ENCODE measurements at places on chromosomes 12 and 14. TPM values are rescaled to one million over a fixed set of nuclear protein-coding genes. Genes with fewer than 3 reads are reported as not detected.

GRCh38 chr14:97306133-97306759, 509.1 kb downstream of the VRK1 start:
- DNase-seq: no peak

GRCh38 chr12:48980389-48980952, 2.3 kb downstream of the WNT1 start:
- no peak for DNase-seq

DNA sequence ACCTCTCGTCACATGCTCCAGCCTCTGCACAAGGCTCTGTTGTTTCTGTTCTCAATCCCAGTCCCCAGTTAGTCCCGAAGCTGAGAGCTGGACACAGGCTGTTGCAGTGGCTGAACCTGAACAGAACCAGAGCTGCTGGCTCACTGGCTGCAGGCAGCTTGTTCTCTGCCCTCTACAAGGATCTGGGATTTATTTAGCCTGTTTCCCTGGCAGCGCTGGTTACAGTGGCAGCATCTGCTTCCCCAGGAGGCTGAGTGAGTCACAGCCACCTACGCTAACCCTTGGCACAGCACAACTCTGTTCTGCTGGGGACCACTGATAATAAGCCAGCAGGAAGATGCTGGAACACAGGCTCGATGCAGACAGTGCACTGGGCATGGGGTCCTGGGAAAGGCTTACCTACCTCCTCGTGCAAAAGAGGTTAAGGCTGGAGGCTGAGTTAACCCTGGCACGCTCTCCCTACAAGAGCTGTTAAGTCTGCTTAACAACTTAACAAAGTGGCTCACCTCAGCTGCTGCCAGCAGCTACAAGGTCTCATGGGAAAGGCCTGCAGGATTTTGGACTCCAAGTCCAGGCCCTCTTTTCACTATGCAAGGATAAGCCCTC, 299.6 kb downstream of the PCNX1 start:
- peak; percentile 85 for DNase-seq

Gene TAS2R20
- total RNA-seq: 1.1 TPM

Gene PMCH
- not detected for total RNA-seq

Gene DDX54
- 67.3 TPM for total RNA-seq
